ENCODE measurements at places on chromosomes 1 and 21.

GRCh38 chr1:58983162-58983561 is 199.3 kb upstream of the JUN start:
- no peak for DNase-seq

- DNase-seq = no peak
Observed at GRCh38 chr1:88731475-88732269, 47.6 kb downstream of the PKN2 start.

DNA sequence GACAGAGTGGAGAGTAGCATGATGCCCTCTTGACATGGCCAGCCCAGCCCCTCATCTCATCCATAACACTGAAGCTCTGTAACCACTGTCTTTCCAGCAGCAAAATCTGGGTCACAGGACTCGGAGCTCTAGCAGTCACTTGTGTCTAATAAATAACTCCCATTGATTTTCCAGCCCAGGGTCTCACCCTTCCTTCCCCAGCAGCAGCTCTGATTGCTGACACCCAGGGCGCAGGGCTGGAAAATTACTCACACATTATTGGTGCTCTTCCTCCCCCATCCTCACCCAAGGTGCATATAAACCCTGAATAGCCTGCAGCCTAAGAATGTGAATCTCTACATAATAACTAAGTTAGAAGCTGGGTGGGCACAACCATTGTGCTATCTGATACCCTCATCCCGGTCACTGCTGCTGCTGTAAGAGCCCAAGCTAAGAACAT is 21.1 kb upstream of the OR10J5 start:
- DNase-seq = no peak

- no peak for DNase-seq
Observed at GRCh38 chr1:51799372-51799771, 79.2 kb downstream of the NRDC start.

GRCh38 chr1:93588206-93588605 is 93.4 kb downstream of the BCAR3 start:
- DNase-seq = no peak

DNA sequence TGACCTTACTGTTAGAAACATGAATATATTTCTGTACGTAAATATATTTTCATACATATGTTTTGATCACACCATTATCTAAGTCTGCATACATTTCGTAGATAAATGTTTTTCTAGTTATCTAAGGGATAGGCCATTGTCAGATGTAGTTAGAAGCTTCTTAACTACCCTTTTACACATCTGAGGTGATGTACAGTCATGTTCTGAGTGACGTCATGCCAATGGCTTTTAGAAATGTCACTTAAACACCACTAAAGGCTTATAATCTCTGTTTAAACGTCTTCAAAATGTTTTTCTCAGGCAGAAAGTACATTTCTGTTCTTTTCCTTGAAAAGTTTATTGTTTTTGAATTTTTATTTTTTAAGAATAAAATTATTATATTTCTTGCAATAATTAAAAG is 781.9 kb downstream of the MRPL39 start:
- no peak for DNase-seq

DNA sequence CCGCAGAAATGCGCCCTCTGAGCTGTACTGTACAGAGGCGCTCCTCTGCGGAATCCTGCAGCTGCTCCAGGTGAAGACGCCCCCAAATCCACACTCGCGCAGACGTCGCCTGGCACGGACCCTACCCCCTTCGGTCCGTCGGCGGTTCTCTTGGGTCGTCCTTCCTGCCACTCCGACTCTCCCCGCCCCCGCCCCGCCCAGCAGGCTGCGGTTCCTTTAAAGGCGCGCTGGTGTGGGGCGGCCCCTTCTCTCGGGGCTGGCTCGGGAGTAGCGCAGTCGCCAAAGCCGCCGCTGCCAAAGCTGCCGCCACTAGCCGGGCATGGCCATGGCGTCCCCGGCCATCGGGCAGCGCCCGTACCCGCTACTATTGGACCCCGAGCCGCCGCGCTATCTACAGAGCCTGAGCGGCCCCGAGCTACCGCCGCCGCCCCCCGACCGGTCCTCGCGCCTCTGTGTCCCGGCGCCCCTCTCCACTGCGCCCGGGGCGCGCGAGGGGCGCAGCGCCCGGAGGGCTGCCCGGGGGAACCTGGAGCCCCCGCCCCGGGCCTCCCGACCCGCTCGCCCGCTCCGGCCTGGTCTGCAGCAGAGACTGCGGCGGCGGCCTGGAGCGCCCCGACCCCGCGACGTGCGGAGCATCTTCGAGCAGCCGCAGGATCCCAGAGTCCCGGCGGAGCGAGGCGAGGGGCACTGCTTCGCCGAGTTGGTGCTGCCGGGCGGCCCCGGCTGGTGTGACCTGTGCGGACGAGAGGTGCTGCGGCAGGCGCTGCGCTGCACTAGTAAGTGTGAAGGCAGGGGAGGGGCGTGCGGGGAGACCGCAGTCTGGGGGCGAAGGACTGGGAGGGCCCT is at the start of gene RASSF5:
Gene RASSF5, plus strand, starts transcription at position 248 of the 846 bp plus-strand sequence. Its CDS starts 72 bp downstream, at position 320.
- DNase-seq = peak; percentile 66

GRCh38 chr1:162133566-162133965 is 64.1 kb downstream of the NOS1AP start:
- DNase-seq = no peak

DNA sequence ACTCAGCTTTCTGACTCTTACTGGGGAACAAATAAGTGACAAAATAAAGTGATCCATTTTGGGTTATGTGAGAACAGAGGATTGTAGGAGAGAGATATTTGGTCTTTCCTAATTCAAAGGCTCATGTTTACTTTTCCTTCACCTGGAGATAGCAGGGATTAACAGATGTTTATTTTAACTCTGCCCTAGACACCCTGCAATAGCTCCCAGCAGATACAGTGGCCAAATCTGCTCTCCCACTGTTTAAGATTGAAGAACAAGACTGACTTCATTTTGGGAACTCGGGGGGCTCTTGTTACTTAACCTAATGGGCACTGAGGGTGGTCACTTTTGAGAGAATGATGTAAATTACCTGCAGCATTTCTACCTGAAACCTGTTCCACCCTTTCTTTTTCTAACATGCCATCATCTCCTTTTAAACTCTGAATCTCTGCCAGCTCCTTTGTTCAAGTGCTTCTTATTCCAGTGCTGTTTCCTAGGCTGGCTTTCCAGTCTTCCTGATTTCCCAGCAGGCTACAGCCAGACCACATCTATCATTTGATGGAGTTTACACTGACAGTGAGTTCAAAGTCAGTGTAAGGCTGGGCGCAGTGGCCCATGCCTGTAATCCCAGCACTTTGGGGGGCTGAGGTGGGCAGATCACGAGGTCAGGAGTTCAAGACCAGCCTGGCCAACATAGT is 90.0 kb downstream of the SELENOF start:
- no peak for DNase-seq

GRCh38 chr1:37631036-37631435 is 3.7 kb downstream of the RSPO1 start:
- DNase-seq = no peak

GRCh38 chr21:38733972-38734546 is 71.7 kb upstream of the ETS2 start:
- peak; percentile 61 for DNase-seq

DNA sequence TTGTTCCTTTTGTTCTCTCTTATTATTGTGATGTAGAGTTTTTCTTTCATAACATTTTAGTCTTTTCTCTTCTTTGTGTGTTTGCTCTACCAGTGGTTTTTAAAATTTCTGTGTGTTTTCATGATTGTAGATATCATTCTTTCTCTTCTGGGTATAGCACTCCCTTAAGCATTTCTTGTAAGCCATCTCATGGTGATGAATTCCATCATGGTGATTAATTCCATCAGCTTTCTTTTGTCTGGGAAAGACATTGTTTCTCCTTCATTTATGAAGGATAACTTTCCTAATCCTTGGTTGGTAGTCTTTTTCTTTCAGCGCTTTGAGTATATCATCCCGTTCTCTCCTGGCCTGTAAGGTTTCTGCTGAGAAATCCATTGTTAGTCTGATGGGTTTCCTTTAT is 22.7 kb downstream of the CD55 start:
- no peak for DNase-seq

DNA sequence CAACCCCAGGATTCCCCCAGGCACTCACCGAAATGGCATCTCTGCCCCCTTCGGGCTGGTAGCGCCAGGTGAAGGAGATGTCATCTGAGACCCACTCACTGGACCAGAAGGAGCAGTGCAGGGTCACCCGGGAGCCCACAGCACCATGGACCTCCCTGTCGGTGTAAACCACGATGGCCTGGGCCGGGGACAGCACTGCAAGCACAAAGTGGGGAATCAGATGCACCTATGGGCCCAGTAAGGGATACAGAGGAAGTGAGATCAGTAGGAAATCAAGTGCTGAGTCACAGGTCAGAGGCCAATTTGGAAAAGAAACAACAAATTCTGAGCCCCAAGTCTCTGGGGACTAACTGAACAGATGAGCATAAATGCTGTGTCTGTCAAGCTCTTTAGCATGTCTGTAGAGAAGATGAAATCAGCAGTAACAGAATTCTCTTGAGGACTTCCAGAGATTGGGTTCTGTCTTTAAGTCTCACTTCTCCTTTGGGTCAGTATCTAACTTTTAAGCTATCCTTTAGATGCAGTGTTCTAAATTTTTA is 2.5 kb downstream of the MPZ start:
- peak; percentile 5 for DNase-seq

- DNase-seq = no peak
Observed at GRCh38 chr1:173301507-173301906, 94.4 kb upstream of the TNFSF4 start.

- DNase-seq = no peak
Observed at GRCh38 chr1:246776923-246777322, 52.7 kb downstream of the SCCPDH start.

GRCh38 chr1:34155860-34156259 is 9.2 kb downstream of the CSMD2 start:
- DNase-seq = no peak

- no peak for DNase-seq
Observed at GRCh38 chr1:156106624-156107488, 7.7 kb upstream of the LMNA start.

GRCh38 chr1:44854970-44855369 is 11.9 kb upstream of the PTCH2 start:
- no peak for DNase-seq

DNA sequence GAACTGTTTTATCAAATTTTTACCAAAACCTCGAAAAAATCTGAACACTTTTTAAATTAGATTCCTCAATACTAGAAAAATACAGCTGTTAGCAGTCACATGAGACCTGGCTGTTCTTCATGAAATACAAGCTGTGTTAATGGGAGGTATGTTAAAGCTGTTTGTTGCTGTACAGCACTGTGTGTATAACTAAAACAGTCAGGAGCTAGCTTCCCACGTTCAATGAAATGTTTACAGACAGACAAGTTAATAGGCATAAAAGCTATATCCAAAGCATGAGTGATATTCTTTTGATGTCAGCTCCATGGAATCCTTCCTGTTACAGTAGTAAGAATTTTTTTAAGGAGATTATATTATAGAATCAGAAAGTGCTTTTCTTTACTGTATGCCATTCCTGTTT is 223.2 kb upstream of the FOXD3 start:
- no peak for DNase-seq

DNA sequence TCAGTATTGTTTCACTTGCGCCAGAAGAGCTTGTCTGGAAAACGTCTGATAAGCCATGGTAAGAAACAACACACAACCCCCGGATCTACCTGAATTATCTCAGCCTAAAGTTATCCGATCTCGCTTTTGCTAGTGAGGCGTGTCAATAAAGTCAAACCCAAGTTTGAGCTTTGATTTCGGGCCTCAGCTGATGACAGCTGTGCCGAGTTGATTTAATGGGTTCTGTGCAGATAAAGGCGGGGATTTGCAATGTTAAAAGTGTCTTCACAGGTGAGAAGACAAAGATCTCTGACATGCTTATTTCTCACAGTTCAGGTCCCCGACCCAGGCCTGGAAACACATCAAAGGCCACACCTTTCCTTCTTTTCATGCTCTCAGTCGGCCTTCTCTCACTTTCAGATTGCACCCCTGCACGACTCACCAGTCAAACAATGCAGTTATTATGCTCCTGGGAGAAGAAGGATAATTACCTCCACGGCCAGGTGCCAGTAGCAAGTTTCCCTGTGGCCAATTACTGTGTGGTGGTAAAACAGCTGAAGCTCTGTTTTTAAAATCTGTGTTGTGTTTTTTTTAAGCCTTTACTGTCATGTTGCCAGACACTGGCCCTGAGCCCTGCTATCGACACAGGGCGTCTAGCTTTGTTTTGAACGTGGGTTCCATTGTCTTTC is 245.3 kb upstream of the RUNX1 start:
- no peak for DNase-seq

DNA sequence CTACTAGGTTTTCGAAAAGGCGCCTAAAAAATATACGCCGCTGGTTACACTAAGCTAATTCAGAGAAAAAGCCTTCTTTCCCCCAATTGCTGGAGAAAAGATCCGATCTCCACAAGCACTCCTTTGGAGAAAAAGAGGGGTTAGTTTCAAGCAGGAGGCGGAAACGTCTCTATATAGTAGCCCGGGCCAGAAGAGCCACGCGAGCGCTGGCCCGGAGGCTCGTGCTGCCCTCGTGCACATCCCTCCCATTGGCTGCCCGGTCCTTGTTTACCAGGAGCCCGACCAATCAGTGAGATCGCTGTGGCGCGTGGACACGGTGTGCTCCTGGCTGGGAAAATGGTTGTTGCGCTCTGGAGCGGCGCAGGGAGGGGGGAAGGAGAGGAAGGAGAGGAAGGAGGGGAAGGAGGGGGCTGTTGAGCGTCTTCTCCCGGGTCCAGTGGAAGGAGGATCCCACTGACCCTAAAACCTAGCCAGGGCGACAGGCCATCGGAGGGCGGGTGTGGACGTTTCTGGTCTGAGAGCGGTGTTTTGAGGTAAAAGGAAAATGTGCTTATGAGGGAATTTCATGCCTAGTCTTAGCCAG is at the start of gene TXNIP:
Gene TXNIP, minus strand, starts transcription at position 147 of the 583 bp plus-strand sequence. CDS start 313 bp downstream, outside the sequence.
- DNase-seq = peak; percentile 79

GRCh38 chr1:26278724-26279455 is 996 bp upstream of the SH3BGRL3 start:
- DNase-seq = no peak

GRCh38 chr1:79472067-79472656 is 465.6 kb upstream of the ADGRL4 start:
- no peak for DNase-seq

GRCh38 chr1:94883691-94884090 is 43.2 kb downstream of the CNN3 start:
- DNase-seq = no peak

- no peak for DNase-seq
Observed at GRCh38 chr1:24302209-24302611, 16.9 kb upstream of the GRHL3 start.
